ENCODE measurements at places on chromosomes 2 and 18.
A peak's percentile ranks its signal among the peaks of the same experiment; 100 is the strongest.

DNA sequence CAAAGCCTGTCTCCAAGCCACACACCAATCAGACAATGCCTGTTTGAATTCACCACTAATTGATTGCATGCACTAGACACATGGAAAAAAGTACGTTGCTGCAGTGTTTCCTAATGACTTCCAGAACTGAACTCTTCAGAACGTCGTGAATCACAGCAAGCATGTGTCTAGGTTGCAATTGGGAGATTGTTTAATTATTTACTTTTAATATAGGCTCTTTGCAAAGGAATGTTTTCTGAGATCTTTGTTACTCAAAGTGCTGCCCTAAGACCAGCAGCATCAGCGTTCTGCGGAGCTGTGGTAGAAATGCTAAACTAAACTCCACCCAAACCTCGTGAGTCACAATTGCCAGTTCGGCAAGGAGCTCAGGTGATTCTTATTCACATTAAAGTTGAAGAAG, 52.7 kb upstream of the CCDC68 start:
- DNase-seq, result peak; percentile 30

- no peak for DNase-seq
These were observed 50.7 kb downstream of the CERKL start for GRCh38 chr2:181605889-181606837.

- no peak for DNase-seq
These were observed 14.2 kb upstream of the RTTN start for GRCh38 chr18:70219688-70220087.

GRCh38 chr18:37937287-37937686, 371.7 kb upstream of the CELF4 start:
- DNase-seq, result no peak

DNA sequence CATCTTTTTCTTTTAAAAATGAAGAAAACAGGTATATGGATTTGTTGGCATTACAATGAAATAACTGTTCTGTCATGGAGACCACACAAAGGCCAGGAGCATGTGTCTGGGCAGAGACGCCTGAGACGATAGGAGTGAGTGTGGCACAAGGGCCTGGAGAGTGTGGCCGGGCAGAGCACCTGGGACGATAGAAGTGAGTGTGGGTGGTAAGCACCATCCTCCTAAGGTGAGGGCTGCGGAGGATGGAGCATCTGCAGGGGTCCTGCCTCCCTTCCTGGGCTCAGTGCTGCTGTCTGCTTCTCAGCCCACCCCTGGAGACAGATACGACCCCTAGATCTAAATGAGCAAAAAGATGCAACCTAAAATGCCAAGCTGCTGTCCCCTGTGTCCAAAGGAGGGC, 184.9 kb downstream of the MYT1L start:
- DNase-seq, result no peak

DNA sequence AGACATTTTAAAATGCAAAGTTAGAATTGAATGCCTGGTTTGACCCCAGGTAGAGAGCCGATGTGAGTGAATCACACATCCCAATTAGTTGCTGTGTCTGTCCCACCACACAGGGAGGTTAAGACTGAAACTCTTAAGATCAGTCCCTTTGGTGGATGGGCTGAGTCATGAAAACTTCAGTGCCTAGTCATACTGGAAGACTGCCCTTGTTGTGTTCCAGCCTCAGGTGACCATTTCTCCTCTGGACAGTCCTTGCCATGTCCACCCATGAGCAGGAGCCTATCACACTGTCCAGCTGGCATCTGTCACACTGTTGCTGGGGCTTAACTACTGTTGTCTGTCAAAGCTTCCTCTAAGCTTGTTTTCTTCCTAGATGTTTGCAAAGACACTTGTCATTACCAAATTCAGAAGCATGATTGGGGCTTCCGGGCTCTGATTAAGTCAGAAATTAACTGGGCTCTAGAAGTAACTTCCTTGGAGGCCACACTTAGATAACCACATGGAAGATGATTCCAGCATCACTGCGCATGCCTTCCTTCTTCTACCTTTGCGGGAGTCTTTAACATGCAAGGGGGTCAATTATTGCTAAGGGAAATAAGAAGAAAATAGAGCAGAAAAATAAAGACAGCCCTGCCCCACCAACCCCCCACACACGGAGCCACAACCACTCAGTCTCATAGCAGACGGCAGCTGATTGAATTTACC, 21.3 kb downstream of the CYRIA start:
- no peak for DNase-seq

DNA sequence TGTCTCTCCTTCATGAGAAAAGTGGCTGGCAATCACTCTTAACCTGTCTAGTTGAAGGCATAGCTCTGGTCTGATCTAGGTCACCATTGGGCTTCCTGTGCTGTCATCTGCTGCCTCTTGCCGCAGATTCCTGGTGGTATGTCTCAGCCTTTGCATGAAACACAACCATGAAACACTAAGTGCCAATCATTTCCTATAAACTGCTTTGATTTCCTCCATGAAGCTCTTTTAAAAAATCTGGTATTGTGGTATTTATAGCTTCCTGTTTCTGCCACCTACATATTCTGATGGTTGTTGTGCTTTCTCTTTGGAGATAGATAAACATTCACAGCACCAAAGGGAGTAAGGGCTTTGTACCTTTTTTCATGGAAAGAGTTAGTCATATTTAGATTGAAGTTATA, 120.0 kb upstream of the EPC2 start:
- no peak for DNase-seq

GRCh38 chr2:240326246-240326645, 109.2 kb upstream of the GPC1 start:
- peak; percentile 26 for DNase-seq

DNA sequence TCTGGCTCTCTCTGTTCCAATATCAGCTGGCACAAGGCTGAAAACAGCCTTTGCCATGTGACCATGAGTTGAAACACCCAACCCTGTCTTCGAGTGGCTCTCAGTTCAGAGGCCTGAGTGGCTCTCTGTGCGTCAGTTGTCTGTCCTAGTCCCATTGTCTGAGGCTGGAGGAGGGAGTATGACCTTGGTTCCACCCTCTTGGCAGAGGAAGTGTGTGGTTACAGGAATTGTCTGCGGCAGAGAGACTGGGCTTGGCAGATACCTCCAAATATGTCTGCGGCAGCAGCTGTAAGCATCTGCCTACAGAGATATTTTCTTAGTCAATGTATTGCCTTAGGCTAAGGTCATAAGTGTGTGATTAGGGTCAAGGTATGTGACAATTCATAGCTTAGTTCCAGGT, 32.6 kb downstream of the CNGA3 start:
- DNase-seq, result peak; percentile 90

DNA sequence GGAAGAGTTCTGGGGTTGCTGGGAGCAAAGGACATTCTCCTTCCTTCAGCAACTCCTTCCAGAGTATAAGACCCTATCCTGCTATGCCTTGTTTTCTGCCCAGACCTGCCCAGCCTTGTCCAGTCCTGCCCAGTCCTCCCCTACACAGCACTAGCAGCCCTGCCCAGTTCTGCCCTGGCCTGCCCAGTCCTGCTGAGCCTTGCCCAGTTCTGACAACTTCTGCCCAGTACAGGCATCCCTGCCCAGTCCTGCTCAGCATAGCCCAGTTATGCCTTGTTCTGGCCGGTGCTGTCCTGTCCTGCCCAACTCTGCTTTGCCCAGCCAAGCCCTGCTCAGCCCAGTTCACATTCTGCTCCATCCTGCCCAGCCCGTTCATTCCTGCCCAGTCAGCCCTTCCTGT, 44.9 kb upstream of the ALK start:
- DNase-seq, result no peak

DNA sequence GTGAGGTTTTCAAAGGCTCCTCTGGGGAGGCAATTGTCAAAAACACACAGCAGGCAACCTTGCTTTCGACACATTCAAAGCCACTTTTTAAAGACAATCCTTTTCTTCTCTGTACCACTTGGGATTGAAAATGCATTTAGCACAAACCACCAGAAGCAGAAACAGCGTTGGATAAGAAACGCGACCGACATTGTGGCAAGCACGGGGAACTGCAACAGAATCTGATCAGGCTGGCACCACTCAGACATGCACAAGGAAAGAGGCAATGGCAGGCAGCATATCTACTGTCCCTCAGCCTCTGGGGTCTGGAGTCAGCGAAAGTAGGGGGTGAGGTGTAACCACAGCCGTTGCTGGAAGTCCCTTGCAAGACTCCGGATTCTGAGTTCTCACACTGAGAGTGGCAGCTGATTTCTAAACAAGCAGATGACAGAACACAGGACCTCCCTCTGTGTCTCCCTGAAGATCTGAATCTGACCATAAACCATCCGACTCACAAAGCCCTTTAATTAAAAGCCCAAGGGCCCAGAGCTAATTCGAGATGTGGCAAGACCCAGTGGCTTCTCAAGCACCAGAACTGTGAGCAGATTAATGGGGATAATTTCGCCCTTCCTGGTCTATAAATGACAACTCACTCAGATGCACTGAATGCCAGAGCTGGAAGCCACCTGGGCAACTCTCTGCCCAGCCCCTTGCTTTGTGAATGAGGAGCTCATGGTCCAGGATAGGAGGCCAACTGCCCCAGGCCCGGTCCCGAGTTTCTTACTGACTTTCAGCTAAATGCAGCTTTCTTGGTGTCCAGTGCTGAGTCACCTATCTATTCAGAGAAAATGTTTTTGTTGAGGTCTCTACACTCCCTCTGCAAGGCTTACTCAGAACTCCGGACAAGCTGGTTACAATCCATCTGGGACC, 29.6 kb downstream of the CYRIA start:
- peak; percentile 11 for DNase-seq

DNA sequence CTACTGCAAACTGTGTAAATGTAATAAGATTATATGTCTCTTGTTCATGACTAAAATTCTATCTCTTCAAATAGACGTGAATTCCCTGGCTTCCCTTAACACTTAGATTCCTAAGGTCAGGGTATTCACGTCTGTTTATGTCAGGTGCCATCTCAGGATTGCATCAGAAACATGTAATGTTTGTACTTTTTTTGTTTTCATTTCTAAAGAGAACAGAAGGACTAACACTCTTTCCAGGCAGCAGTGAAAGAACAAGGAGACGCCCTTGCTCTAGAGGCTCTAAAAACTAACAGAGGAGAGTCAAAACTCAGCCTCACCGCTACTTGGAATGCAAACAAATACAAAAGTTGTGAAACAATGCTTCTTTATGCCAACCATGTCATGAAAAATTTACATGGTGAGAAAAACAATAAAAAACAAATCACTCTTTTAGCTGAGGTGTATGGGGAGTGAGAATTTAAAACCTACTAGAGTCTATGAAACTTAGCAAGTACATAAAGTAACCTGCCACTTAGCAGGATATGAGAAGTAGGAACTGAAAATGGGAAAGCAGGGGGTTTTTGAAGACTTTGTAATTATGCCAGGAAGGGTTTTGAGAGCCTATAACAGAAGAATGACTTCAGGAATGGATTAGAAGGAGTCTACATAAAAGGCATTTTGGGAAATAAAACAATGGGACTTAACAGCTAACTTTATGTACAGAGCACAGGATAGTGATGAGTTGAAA, 522.7 kb downstream of the THSD7B start:
- DNase-seq, result no peak

DNA sequence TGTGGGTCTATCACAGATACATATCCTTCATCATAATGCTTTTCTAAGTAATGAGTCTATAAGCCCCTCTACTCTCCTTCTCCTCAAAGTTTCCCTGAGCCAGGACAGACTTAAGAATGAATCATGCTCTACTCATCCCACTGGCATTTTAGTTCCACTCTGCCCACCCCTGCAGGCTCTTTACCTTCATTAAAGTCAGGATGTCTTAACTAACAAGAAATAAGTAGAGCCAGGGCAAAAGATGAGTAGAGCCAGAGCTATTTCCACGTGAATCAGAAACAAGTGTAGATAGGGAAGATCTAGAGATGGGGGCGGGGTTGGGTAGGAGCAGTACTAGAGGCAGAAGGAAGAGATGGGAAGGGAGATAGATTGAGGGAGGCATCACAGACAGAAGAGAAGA, 790.5 kb downstream of the RNF144A start:
- peak; percentile 57 for DNase-seq
